NCI-H446 (cell line): ENCODE measurements at places on chromosomes 1 and 21.

DNA sequence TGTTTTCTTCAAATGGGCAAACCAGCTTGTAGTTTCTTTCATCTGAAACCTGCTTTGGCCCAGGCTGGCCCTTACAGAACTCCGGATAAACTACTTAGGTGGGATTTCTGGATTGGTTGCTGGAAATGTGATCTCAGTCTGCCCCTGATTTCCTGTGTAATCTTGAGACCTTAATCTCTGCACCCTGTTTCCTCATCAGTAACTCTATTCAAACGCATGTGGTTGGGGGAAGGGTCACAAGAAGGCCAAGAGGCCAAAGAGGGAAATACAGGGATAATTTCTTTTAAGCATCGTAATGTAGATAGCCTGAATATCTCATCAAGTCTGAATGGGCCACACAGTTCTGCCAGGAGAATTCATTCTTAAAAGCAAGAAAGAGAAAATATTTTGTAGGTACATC, 483.6 kb downstream of the LTN1 start:
- no peak for DNase-seq

- DNase-seq, result no peak
These were observed 14.7 kb downstream of the AMPD2 start for GRCh38 chr1:109634292-109634691.

GRCh38 chr1:246907472-246907871, 24.3 kb downstream of the AHCTF1 start:
- DNase-seq, result peak; percentile 67

DNA sequence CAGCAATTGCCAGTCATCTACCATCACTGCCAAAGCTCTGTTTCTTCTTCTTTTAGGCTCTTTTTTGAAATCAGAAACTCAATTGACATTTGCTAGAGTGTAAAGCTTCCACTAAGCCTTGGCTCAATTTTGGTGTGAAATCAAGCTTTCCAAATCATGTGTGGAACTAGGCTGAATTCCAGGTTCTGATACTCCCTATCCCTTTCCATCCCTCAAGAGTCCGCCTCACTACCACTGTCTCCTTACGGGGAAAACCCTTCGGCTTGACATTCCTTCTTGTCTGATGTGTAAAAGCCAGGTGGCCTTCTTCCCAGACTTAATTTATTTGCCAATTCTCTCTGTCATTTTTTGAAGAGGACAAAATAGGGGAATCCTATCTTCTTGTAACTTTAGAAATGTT, 47.2 kb upstream of the PRMT6 start:
- peak; percentile 90 for DNase-seq

GRCh38 chr1:43554444-43554992, 23.8 kb downstream of the PTPRF start:
- no peak for DNase-seq

DNA sequence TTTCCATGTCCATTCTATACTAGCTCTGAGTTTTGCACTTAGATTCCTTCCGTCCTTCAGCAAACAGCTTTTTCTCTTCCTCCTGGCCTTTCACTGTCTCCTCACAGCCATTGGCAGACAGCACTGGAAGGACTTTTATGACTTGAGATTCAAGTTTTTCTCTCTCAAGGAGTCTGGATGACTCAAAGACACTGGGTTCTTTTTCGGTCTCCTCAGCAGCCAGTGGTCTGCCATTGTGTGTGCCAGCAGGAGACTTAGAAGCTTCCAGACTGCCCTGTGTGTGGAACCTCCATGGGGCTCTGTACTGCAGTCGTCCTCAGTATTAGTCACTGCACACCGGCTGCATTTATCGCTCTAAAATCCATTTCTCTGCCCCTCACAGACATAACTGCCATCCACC, 30.5 kb downstream of the NTNG1 start:
- DNase-seq, result peak; percentile 62

DNA sequence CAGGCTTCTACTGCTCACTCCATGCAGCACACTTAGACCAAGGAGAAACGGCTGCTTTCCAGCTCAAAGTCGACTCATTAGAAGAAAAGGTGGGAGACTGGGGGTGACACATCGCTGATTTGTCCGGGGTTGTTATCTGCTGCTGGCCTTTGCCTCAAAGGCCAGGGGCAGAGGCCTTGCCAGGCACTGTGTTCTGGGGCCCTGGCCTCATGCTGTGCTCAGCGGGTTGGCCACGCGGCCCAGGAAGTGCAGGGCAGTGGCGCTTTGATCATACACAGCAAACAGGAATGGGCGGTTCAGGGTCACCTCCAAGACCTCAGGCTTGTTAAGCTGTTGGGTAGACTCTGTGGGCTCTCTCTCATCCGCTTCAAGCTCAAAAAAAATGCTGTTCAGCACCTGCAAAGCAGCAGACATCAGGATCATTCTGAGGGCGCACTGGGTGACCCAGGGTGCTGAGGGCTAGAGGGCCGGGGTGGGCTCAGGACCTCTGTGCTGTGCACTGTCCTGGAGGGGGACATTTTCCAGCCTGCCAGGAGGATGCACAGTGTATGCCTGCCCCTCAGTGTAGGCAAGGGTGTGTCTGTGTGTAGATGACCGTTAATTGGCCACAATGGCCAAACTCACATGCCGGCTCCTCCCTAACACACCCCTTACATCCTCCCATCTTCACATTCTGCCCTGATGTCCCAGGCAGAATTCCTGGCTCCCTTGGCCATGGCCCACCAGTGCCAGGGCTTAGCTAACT, 10.8 kb downstream of the AGT start:
- no peak for DNase-seq

GRCh38 chr1:26696654-26697430, 1.0 kb downstream of the ARID1A start:
- DNase-seq, result peak; percentile 41

DNA sequence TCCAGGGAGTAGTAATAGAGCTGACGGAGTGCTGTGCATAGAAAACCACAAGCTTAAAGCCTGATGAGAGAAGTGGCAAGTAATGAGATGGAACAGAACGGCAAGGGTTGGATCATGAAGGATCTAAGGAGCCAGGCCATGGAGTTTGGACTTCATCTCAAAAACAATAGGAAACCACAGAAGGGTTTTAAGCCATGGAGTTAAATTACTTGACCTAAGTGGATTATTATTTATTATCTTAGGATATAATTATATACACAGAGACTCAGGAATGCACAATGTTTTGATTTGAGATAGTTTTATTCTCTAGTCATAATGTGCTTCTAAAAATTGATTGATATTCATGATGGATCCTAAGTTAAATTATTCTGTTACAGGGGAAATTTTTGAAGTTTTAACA, 242.4 kb downstream of the PLPP3 start:
- DNase-seq, result no peak

GRCh38 chr1:55061706-55062321, 22.5 kb downstream of the PCSK9 start:
- DNase-seq, result no peak

DNA sequence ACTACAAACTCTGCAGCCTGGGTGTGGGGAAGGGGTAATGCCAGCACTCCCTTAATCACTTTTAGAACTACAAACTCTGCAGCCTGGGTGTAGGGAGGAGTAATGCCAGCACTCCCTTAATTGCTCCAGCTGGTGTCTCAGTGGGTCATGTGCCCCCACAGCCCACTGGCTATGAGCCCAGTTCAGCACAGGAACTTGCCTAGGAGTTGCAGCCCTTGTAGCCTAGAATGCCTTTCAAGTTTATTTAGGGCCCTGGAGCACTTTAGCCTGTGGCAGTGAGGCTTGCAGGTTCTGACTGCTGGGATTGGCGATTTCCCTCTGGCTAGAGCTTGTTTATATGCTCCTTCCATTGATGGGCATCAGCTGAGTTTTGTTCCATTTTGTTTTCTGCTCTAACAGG, 17.1 kb downstream of the VN1R5 start:
- DNase-seq, result no peak

- no peak for DNase-seq
These were observed 1.1 kb downstream of the MIA3 start for GRCh38 chr1:222618880-222619596.

DNA sequence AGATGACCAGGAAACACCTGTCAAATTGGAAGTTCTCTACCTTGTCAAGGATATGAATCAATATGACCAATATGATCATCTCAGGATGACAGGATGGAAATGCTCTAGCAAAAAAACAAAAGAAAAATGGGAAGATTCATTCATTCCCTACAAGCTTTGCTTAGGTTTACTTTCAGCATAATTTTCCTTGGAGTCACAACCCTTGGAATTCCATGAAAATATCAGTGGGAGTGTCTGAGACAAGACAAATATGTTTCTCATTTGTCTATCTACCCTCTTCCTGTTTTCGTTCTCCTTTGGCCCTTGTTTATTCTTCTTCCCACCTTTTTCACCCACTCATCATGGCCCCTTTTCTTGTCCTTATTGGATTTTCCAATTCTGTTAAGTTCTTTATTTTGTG, 50.6 kb downstream of the COLGALT2 start:
- DNase-seq, result no peak

DNA sequence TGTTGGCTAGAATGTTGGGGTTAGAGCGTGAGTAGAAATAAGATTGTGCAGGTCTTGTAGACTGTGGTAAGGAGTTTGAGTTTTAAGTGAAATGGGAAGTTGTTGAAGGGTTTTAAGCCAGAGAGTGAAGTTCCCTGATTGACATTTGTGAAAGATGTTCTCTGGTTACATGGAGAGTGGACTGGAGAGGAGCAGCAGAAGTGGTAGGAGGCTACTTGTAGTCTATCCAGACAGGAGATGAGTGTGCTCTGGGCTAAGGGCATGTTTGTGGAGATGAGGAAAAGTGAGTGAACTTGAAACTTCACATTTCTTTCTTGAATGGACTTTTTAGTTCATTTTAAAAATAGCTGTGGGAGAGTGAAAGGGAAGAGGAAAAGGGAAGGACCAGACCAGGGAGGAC, 37.0 kb downstream of the F3 start:
- DNase-seq, result no peak

DNA sequence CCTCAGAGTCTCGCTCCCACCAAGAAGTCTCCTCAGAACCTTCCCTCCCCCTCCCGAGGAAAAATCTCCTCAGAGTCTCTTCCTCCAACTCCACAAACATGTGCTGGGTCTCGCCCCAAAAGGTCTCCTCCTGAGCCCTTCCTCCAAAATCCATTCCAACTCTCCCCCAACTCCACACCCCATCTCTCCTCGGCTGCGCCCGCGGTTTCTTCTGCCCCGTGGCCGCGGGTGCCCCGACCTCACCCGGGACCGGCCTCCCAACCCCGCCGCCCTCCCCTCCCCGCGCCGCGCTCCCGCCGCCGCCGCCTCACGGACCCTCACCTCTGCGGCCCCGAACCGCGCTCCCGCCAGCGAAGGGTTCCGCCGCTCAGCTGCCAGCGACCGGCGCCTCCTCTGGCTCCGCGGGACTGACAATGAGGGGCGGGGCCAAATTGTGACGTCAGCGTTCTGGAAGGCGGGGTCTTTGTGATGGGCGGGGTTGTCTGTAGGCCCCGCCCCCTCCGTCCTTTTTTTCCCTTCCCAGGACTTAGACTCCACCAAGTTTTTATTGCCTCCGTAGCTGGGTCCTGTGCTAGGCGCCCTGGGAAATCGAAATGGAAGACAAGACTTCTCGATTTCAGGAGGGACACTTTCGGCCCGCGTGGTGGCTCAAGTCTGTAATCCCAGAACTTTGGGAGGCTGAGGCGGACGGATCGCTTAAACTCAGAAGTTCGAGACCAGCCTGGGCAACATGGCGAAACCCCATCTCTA, at the start of gene LUZP1:
Gene LUZP1 (minus strand): TSS at position 412 of the 750 bp plus-strand sequence.
- DNase-seq, result peak; percentile 93

DNA sequence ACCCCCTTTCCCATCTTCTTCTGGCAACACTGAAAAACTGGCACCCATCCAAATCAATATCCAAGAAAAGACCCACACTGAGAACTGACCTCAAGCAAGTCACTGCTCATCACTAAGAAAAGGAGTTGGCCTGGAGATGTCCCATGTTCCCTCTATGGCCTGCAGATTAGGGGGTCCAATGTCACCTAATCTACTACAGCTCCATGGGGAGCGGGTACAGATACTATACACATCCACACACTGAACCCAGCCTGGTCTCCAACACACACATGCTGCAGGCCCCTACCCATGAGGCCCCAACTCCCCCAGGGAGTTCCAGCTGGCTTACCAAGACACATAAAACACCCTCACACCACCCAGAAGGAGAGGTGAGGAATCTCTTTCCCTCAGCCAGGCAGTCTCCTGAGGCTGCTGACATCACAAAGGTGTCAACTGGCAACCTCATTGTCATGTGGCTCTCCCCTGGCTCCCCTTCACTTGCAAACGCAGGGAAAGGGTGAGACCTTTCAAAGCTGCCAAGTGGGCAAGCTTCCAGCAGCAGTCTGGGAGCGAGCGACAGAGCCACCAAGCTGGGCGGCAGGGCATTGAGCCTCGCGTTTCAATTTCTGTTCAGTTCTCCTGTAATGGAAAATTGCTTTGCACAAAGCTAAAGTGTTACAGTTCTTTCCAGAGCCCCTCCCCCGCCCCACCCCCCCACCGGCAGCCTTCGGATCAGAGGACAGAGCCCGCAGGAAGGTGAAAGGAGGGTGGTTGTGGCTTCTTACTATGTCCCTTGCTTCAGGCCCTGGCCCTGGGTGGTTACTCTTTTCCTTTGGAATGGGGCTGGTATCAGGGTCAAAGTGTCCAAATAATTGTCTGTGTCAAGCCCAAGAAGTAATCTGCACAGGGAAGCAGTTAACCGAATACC, at the start of gene LRRC52:
Gene LRRC52 (plus strand): TSS at position 469 of the 907 bp plus-strand sequence. CDS start 297 bp downstream, at position 766.
- peak; percentile 55 for DNase-seq

DNA sequence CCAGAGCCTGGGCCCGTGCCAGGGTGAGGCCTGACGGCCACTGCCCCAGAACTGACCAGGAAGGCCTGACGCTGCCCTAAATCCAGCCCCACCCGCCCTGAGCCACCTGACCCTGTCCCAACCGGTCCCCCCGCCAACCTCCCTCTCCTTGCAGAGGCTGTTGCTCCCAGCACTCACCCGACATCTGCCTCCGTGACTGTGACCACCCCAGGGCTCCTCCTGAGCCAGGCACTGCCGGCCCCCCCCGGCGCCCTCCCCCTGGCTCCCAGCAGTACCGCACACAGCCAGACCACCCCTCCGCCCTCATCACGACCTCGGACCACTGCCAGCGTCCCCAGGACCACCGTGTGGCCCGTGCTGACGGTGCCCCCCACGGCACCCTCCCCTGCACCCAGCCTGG, 26.3 kb downstream of the AGRN start:
- no peak for DNase-seq

DNA sequence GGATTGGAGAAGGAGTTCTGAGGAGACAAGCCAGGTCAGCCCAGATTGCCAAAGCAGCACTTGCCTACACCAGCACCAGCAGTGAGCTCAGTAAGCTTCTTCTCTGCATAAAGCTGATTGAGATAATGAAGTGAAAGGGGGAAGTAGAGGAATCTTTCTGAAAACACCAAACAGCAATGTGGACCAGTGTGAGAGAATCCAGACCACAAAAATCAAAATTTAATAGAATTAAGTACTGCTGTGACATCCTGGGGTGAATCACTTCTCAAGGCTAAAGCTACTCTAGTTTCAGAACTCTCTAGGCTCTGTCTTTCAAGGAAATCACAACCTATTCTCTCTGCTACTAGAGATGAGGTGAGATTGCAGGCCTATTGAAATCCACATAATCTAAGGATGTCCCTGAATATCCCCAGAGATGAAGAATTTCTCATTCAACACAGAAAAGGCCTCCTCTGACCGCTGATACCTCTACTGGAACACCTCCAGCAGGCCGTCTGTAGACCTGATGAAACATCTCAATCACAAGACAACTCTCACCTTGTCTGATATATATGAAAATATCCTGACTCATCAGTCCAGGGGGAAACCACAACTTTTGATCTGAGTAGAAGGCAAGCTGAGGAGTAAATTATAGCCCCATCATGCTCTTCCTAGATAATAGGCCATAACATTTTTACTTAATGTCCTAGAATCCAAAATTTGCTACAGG, at the start of gene FCRL4:
Gene FCRL4 (minus strand): TSS at position 127 of the 709 bp plus-strand sequence. CDS start 141 bp downstream, outside the sequence.
- no peak for DNase-seq
